SJSA1 (cell line): ENCODE measurements at places on chromosomes 12 and 14. TPM values are rescaled to one million over a fixed set of nuclear protein-coding genes. Genes with fewer than 3 reads are reported as not detected.

DNA sequence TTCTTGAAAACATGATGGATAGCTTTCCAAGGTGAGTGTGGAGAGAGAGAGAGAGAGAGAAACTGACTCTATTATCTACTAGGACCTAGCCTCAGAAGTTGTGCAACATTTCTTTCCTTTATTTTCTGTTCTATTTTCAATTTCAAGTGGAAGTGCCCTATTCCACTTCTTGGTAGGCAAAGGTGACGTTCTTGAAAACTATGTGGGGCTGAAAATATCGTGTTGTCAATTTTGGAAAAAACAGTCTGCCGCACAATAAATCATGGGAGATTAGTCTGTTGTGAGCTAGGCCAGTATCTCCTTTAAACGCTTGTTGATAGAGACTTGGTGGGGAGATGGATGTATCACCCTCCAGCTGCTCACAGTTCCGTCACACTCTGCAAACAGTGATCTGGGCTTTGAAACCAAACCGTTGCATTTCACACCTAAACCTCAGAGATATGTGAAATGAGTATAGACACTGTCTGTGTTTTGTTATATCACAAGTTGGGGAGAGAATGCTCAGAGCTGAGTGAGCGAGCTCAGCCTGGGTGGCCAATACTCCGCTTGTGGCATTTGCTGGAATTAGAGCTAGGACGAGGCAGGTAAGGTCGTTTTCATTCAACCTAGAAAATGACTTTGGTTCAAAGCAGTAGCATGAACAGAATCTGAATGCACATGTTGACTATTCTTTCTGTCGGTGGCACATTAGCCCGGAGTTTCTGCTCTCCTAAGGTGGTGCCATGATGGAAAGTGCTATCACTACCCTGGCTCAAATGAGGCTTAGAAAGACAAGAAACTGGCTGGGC lies 75.1 kb upstream of the ST8SIA1 start:
- no peak for DNase-seq

DNA sequence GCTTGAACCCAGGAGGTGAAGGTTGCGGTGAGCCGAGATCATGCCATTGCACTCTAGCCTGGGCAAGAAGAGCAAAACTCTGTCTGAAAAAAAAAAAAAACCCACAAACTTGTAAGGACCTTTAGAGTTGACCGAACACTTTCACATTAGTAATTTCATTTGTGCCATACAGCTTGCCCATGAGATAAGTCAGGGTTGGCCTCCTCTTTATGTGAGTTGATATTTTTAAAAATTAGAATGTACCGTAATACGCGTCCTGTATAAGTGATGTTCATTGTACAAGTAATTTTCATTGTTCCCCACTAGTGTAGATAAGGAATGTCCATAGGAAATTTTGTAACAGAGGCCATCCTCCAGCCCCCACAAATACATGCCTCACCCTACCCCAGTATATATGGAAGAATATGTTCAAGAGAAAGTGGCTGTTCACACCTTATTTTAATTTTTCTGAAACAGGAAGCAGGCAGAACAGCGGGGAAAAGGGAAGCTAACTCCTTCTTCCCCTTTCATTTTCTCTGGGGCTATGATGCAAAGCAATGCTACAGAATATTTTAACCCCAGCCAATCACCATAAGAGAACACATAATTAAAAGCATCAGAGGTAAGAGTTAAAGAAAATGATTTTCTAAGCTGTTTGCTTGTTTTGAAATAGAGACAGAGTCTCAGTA lies 31.9 kb upstream of the HIF1A start:
- no peak for DNase-seq

Gene HNF1A
- total RNA-seq = not detected in 2 replicates

DNA sequence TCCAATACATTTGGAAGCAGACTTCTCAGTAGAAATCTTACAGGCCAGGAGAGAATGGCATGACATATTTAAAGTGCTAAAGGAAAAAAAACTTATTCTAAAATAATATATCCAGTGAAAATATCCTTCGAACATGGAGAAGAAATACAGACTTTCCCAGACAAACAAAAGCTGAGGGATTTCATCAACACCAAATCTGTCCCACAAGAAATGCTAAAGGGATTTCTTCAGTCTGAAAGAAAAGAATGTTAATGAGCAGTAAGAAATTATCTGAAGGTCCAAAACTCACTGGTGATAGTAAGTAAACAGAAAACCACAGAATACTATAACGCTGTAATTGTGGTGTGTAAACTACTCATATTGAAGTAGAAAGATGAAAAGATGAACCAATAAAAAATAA lies 103.9 kb downstream of the INSM2 start:
- DNase-seq = no peak

Gene MSI1
- total RNA-seq = not detected in 2 replicates

GRCh38 chr14:105944632-105945610 lies 418.5 kb downstream of the TMEM121 start:
- no peak for DNase-seq

Gene ANO4
- total RNA-seq = 0.24 TPM in 1 of 2 replicates, not detected in the other

- no peak for DNase-seq
These were observed 4.2 kb upstream of the DAD1 start for GRCh38 chr14:22593189-22593588.

Gene VRTN
- not detected in 2 replicates for total RNA-seq

GRCh38 chr12:88750867-88751543 lies 170.7 kb upstream of the KITLG start:
- no peak for DNase-seq

DNA sequence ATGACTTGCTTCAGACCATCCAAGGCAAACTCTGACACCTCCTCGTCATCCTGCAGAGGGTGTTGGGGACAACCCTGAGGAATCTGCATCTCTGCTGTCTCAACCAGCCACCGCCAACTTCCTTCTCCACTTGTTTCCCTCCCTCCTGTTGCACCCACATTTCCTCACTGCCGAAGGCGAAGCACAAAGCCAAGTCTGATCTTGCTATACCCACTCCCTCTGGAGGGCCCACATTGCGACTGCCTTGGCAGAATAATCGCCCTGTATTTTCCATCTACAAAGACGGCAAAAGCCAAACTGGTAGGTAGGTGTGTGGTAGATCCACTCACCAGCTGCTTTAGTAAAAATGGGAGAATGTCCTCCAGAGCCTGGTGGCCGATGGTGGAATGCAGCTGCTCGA lies 21.8 kb upstream of the RAB35 start:
- DNase-seq = no peak

DNA sequence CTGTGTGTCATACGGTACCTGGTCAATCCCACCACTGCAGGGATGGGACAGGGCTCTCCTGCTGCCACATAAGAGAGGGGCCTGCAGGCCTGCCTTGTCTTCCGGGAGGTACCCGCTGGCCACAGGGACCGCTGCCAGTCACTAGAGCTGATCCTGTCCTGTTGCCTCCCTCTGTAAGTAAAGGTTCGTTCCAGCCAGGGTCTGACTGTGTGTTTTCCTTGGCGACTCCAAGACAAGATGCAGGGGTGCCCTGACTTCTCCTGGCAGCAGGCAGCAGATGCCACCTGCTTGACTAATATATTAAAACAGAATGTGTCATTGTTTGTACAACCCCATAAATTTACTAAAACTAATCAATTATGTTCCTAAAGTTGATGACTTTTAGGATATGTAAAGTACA lies 41.5 kb upstream of the ASPG start:
- no peak for DNase-seq

DNA sequence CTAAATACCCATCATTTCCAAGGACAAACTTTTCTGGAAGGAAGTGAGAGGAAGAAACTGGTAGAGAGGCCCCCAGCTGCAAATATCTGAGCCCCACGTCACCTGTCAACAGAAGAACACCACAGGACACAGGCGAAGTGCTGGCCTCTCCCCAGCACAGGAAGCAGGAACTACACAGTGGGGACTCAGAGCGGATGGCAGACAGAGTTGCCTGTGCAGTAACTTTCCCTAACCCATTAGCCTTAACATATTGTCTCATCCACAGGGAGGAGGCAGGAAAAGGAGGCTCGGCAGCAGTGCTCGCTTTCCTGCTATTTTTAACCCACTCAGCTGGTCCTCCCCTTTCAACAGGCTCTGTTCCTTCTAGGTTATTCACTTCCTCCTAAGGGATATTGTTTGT lies 111.5 kb upstream of the TMPO start:
- DNase-seq = no peak

DNA sequence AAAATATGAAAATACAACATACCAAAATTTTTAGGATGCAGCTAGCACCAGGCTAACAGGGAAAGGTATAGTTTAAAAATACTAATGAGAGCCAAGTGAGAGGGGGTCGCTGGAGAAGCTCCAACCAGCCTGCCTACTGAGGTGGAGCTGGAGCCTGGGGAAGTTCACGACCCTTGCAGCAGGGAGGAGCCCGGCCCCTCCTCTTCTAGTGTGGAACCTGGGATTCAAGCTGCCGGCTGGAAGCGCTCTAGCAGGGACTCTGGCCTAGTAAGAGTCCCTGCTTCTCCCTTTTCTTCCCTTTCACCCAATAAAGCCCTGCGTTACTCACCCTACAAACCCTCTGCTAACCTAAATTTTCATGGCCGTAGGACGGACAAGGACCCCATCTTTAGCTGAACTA lies 5.0 kb upstream of the KCNK13 start:
- no peak for DNase-seq

DNA sequence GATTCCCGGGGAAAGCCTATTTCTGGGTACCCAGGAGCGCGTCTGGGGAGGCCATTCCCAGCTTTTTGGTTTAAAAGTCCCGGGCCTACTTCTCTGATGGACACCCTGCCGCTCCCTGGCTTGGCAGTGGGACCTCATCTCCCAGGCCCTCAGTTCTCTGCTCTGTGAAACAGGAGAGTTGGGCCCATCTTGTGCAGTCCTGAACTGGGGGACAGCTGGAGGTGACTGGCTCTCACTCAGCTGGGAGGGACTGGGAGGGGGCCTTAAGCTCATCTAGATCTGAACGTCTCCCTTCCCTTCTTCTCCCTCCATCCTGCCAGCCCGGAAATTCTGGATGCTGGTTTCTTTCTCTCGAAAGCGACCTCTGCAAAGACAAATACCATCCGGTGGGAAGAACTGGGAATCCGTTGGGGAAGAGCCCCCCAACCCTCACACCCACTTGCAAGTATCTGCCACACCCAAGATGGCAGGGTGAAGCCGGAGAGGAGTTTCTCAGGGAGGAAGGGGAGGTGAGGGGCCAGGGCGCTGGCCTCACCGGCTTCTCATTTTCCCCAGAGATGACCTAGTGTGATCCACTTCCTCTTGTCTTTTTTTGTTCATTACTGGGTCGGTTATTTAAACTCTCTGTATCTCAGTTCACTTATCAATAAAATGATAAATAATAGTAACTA lies 1.4 kb downstream of the RIN3 start:
- peak; percentile 25 for DNase-seq

Gene ISM2
- not detected in 2 replicates for total RNA-seq

Gene ATF1
- total RNA-seq = 36.9 and 38.1 TPM in 2 replicates

DNA sequence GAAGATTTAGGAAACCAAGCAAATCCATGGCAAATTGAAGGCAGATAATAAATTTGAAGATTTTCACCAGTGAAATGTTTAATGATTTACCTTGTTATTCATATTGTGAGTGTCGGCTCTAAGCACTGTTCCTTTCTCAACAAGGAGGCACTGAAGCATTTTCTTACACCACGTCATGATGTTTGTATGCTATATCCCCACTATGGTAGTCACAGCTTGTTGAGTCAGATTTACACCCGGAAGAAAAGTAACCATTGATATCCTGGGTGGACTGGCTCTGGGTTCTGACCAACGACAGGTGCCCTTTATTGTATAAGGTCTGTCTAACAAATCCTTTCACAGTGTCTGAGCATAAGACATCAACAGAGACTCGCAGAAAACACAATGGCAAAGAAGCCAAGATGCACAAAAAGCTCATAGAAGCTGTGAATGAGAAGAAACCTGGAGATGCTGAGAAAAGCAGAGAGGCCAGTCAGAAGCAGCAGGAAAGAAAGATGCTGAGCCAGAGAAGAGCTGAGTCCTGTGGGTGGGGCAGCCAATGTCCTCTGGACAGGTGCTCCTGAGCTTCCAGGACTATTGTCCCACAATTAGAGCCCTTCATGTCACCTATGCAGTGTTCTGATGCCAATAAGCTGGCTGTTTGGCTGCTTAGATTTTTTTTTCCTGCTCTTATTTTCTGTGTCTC lies 49.7 kb upstream of the ARHGAP5 start:
- DNase-seq = no peak

Gene ACSM4
- total RNA-seq = not detected in 2 replicates

GRCh38 chr12:71472441-71472911 lies 32.9 kb downstream of the LGR5 start:
- DNase-seq = peak; percentile 58

DNA sequence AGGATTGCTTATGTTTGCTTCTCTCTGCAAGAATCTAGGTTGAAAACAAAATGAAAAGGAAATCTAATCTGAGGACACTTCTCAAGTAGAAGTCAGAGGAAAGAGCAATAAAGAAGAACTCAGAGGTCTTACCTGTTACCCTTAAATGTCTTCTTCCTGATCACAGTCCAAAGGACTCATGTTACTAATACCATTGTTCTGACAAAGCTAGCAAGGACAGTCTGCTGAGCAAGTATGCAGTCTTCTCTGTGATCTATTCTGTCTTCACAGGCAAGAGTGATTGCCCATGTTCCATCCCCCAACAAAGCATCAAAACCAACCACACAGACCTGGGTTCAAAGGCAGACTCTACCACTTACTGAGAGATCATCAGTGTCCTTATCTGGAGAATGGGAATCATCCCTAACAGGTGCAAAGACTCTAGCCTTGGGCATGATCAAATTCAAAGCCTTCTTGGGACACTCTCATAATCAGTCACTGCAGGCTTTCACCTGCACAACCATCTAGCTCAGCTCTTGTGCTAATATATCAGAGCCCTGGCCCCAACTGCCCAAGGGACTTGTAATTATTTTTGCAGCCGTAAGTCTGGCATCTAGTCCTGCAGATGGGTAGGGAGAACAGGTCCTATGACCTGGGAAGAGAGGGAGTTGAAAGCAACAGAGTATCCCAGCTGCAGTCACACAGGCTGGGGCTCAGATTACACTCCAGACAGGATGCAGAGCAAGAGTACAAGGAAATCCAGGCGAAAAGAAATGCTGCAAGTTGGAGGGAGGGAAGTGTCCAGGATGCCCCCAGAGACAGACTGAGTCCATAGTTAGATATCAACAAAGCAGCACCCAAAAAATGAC lies 97.9 kb upstream of the NUDT4 start:
- no peak for DNase-seq

Gene HOXC12
- total RNA-seq = 8.6 and 11.0 TPM in 2 replicates

Gene SRRM4
- not detected in 2 replicates for total RNA-seq
